ENCODE measurements at places on chromosomes 16 and 17.

GRCh38 chr17:73142872-73143381 is 21.9 kb upstream of the SSTR2 start:
- DNase-seq, result peak; percentile 53

DNA sequence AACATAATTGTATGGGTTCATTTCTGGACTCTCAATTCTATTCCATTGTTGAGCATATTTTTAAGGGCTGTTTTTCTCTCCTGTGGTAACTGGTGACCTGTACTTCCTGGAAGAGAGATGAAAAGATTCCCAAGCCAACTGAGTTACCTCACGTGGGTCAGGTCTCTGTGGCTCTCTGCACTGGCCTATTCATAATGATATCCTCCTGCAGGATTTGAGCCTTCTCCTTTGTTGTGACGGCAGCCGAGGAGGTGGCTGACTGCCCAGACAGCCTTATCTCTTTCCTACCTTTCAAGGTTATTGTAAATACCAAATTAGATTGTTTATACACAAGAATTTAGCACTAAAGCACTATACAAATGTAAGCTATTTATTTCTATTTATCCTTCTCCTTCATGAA is 2.7 kb upstream of the ACE start:
- no peak for DNase-seq

DNA sequence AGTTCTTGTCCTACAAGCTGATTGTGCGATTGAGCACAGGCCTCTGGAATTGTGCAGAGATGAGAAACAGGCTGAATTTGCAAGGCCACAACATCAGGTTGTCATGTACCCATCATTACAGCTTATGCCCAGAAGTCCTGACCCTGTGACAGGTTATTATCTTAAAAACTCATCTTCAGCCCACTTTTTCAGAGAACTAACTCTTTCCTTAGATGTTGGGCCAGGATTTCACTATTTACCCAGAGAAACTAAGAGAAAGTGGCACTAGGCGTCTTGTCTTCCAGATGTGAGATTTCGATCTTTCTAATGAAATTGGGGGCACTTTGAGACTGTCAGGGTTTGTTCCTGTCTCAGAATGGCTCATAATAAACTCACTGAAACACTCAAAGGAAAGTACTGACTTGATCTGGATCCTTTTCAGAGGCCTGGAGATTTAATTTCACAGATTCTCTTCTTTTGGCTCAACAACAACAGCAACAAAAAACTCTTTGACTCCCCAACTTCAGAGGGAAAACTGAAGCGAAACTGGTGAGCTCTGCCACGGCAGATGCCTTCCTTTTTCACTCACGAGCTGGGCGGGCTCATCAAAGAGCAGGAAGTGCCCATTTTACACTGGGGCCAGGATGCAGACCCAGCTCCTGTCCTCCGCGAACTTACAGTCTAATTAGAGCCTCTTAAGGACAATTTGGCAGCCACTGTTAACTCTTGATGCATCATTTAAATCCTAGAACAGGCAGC is 17.7 kb upstream of the SLC12A3 start:
- peak; percentile 63 for DNase-seq

DNA sequence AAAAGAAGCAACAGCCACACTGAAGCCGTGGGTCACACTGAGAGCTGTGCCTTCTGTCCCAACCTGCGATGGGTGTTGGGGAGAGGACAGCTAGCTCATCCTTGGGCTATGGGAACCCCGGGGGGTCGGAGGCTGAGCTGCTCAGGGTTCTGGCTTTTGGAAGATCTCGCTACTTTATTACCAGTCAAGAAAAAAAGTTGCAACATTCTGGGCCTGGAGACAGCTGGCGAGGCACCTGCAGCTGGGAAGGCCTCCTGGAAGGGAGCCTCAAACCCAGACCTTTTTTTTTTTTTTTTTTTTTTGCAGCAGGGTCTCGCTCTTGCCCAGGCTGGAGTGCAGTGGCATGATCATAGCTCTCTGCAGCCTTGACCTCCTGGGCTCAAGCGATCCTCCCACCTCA is 24.9 kb downstream of the TPSD1 start:
- DNase-seq, result no peak

GRCh38 chr16:17311333-17312093 is 159.2 kb downstream of the XYLT1 start:
- DNase-seq, result no peak

DNA sequence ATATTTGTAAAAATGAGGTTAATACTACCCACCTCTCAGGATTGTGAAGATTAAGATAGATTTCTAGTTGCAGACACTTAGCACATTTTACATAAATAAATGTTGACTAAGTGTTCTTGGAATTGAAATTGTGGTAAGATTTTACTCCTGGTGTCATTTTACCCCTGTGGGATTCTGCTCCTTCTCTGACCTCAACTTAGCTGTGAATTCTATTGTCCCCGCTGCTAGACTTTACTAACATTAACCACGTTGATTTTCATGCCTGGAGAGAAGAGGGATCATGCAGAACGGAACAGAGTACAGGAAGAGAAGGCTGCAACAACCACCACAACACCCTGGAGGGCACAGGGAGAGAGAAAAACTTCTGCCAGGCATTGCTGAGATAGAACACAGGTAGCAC is 2.1 kb upstream of the TOM1L1 start:
- DNase-seq, result no peak

- no peak for DNase-seq
Measured at GRCh38 chr16:85523602-85524364, 89.3 kb upstream of the GSE1 start.

- DNase-seq, result peak; percentile 78
Measured at GRCh38 chr16:23803591-23804123, 32.1 kb upstream of the PRKCB start.

DNA sequence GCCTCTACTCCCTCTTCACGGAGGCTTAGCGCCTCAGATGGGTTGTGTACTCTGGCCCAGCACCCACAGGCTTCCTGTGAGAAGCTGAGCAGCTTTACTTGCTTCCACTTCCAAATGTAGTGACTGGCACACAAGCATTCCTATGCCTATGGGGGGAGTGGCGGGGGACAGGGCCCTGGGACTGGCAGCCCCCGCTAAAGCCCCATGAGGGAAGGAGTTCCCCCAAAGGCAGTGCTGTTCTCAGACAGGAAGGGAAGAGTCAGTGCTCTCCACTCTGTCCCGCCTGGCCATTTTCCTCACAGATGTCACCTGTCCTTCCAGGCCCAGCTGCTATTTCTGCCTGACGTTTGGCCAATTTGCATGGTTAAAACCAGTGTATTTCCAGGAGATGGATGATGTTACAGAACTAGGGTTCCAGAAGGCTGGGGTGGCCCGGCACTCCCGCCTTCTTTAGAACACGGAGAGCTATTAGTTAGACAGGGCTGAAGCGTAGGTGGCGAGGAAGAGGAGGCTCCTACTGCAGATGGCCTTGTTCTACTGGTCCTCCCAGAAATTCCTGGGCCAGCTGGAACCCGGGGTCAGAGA is 83.9 kb upstream of the FBXO47 start:
- no peak for DNase-seq

DNA sequence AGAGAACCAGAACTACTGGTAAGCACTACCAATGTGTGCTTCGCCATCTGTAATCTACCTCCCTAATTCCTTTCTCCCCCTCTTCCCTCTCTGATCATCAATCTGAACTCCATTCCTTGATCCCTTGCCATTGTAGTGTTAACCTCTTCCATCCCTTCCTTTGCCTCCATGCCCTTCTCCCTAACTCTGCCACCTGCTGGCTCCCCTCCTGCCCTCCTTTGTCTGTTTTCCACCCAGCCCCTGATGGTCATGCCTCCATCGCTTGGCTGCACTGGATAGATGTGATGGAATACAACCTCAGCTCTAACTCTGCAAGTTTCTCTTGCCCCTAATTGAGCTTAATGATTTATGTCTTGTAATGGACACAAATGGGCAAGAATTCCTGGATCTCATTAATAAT is 108.2 kb upstream of the ASIC2 start:
- no peak for DNase-seq

DNA sequence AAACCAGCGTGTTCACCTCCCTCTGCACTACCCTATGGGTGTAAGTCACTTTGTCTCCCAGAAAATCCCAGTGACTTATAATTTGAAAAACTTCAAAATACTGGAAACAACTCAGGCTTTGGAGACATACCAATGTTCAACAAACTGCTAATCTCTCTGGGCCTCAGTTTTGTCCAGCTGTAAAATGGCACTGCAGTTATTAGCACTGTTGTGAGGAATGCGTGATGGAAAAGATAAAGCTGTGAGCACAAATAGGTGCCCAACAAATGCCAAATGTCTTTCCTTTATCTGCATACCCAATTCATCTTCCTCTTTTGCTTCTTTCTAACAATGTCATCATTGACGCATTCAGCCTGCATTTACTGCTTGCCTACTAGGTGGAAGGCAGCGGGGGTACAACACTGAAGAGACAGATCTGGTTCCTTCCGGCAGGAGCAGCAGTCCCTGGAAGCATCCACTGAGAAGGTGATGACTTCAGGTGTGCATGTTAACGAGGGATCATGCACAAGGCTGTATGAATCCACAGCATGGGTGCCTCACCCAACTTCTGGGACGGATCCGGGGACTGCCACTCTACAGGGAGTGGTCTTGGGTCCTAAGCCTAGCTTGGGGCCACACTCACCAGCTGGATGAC is 63.4 kb downstream of the CYTH1 start:
- DNase-seq, result no peak

DNA sequence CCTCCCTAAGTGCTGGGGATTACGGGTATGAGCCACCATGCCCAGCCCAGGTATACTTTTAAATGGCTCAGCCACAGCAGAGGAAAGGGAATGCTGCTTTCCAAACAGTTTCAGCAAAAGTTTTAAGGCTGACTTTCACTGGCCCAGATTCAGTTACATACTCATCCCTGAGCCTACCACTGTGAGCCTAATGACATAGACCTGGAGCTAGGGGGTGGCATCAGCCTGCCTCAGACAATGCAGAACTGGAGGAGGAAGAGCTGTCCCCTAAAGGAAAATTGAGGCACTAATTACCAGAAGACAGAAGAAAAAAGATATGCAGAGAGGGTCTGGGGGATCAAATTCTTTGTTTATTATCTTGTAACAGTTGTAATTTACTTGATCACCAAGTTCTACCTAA is 43.9 kb downstream of the HS3ST4 start:
- no peak for DNase-seq

GRCh38 chr17:35350493-35350892 is 22.9 kb downstream of the SLFN11 start:
- DNase-seq, result no peak

GRCh38 chr17:33550261-33550660 is 257.2 kb upstream of the ASIC2 start:
- DNase-seq, result no peak

- DNase-seq, result peak; percentile 33
Measured at GRCh38 chr17:49390548-49391324, 23.9 kb downstream of the PHB1 start.

GRCh38 chr16:75311383-75311938 is 60.0 kb upstream of the BCAR1 start:
- DNase-seq, result no peak

- DNase-seq, result no peak
Measured at GRCh38 chr17:80492343-80493136, 16.1 kb upstream of the NPTX1 start.

GRCh38 chr17:36136036-36136435 is 32.4 kb downstream of the CCL4 start:
- DNase-seq, result no peak

GRCh38 chr17:7279448-7279847 is 2.1 kb upstream of the SLC2A4 start:
- DNase-seq, result no peak

GRCh38 chr16:3431779-3432219 is 11.5 kb downstream of the ZNF597 start:
- DNase-seq, result peak; percentile 77

- DNase-seq, result no peak
Measured at GRCh38 chr17:65990593-65990992, 201.3 kb downstream of the CEP112 start.

DNA sequence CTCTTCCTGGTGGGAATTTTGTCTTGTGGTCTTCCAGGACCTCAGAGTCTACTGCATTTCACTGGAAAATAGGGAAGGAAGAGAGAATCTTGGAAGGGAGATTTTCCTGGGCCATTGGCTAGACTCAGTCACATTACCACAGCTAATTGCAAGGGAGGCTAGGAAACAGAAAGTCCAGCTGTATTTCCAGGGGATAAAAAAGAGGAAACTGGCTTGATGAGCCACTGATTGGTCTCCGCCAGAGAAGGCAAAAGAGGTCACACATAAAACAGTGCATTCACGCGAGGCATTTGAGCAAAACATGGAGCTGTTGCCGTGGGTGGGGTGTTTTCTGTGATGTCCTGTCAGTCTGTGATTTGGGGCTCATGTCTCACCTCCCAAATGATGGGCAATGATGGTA is 345.3 kb downstream of the FOXL1 start:
- DNase-seq, result no peak

DNA sequence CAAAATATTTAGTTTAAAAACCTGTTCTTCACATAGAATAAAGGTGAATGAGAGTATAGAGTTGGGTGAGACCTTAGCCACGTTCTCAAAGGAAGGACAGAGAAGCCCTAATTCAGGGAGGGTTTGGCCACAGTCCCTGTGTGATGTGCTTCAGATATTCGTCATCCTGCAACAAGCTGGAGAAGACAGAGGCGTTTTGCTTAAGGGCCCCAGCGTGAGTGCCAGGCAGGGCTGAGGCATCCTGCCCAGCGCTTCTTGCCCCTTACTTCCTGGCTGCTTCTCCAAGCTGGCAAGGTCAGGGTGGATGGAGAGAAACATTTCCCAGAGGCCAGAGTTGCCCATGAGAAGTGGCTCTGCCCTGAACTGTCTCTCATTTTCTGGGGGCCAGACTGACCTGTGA is 46.9 kb downstream of the AXIN2 start:
- DNase-seq, result peak; percentile 41

DNA sequence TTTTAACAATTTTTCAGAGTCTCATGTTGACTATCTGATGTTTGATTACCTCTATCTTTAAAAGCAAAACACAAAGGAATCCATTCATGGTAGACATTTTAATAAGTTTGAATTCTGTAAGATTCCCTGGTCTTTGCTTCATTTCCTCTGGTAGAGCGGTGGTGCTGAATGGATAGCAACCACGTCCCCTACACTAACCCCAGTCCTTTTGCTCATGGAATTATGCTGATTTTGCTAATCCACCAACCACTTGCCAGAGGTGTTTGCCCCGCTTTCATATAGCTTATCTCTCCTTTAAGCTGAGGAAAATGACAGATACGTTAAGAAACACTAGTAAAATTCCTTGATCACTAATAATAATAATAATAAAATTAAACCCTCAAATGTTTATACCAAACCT is 9.5 kb downstream of the KCNJ16 start:
- DNase-seq, result no peak

- no peak for DNase-seq
Measured at GRCh38 chr17:34153991-34154390, 101.1 kb upstream of the CCL2 start.

- DNase-seq, result no peak
Measured at GRCh38 chr16:9666834-9667480, 515.3 kb downstream of the GRIN2A start.

DNA sequence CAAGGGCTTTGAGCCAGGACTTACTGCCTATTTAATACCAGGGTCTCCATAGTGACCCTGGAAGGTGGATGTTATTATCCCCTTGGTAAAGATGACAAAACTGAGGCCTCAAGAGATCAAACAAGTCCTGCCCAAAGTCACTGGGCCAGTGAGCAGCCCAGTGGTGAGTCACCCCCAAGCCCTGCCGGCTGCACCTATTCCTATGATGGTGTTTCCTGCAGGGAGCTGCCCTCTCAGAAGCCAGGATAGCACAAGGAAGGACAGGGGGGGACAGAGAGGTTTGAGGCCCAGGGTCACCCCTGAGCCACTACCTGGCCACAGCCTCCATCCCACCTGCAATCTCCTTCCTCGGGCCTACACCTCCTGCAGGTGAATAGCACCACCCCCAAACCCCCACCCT is 90.9 kb downstream of the SDK2 start:
- DNase-seq, result no peak

GRCh38 chr17:16425202-16425601 is 9.8 kb downstream of the TRPV2 start:
- DNase-seq, result no peak

- DNase-seq, result peak; percentile 33
Measured at GRCh38 chr17:49132699-49133364, at the start of gene B4GALNT2. TSS of gene B4GALNT2 (plus strand) at chr17:49132769. CDS start at chr17:49132793, 24 bp downstream.
